ENCODE measurements at places on chromosomes 12 and 14. TPM values are rescaled to one million over a fixed set of nuclear protein-coding genes. Genes with fewer than 3 reads are reported as not detected.

DNA sequence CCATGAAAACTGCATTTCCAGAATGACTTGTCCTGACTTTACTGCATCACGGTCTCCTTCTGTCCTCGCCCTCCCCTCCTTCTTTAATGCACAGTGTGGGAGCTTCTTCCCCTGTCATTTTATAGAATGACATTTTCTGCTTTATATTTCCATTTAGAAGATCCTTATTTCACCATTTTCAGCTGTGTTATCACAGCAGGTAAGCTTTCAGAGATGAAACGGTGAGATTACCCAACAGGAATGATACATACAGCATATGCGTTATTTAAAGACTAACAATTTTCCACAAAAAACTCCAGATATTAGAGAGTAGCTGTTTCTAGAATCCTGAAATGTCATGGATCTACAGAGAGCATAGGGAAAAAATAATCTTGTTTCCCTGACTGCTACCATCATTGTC is 27.3 kb upstream of the PZP start:
- H3K27ac ChIP-seq = no peak overlapping the region
- H3K27me3 ChIP-seq = no peaks in the 10 kb centered on the region
- no peak overlapping the region for H3K4me3 ChIP-seq
- H3K4me1 ChIP-seq = no peaks in the 10 kb centered on the region

DNA sequence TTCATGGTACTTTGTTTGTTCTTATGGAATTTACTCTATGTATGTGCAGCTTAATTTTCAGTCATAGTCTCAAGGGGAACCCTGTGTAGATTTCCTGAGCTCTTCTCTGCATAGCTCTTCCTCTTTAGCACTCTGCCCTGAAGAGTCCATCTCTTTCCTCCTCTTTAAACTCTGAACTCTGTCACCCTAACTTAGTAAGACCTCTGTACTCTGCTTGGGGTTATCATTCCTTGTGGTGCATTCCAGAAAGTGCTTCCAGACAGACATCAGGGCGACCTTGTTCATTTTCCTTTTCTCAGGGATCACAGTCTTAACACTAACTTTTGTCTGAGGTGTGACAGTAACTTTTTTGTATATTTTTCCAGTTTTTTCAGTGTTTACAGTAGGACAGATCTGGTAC is 179.3 kb downstream of the RAD51B start:
- H3K27ac ChIP-seq = no peak overlapping the region
- H3K4me1 ChIP-seq = peaks cover 3% of the 10 kb centered on the region
- DNase-seq = no peak
- peaks cover 5% of the 10 kb centered on the region for H3K36me3 ChIP-seq
- no peak overlapping the region for H3K4me3 ChIP-seq

GRCh38 chr14:36518586-36519430 is 1.2 kb downstream of the NKX2-1 start:
- H3K27ac ChIP-seq = no peak overlapping the region
- peaks cover 5% of the 10 kb centered on the region for H3K4me1 ChIP-seq
- H3K27me3 ChIP-seq = peaks cover 98% of the 10 kb centered on the region
- peaks cover 3% of the 10 kb centered on the region for H3K36me3 ChIP-seq

DNA sequence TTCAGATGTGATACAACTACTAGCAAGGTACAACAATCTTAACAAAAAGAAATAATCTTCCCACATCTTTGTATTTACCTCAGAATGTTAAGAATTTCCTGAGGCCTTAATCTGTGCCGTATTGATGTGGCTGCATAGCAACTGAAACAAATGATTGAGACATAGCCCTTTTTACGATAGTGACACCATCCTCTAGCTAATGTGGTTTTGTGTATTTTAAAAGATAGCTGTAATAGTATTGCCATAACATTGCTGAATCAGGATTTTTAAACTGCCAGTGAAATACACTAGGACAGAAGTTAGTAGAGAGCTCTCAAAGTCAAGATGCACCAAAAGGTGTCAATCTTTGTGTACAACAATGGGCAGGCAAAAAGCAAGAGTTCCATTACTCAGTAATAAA is 11.9 kb downstream of the NPAS3 start:
- peaks cover 17% of the 10 kb centered on the region for H3K4me1 ChIP-seq
- H3K36me3 ChIP-seq = peaks cover 3% of the 10 kb centered on the region
- H3K4me3 ChIP-seq = no peak overlapping the region
- H3K27me3 ChIP-seq = no peaks in the 10 kb centered on the region

DNA sequence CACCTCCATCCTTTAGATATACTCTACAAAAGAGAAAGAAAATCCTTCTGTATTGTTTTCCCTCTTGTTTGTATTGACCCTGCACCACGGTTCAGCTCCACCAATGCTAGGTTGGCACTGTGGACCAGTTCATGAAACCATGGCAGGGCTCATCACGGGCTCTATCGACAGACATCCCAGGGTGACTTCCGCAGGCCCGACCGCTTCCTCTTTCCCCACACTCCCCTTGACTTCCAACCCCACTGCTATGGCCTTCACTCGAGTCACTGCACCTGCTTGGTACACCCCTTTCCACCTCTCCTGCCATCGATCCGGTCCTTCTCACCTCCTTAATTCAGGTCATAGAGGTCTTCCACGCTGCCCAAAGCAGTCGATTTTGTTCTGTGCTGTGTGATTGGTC is 21.2 kb upstream of the AKAP5 start:
- no peaks in the 10 kb centered on the region for H3K27me3 ChIP-seq
- no peak overlapping the region for H3K4me3 ChIP-seq
- H3K4me1 ChIP-seq = peaks cover 9% of the 10 kb centered on the region
- H3K27ac ChIP-seq = no peak overlapping the region
- peaks cover 16% of the 10 kb centered on the region for H3K36me3 ChIP-seq
- no peak for DNase-seq

GRCh38 chr12:88781909-88782308 is 201.6 kb upstream of the KITLG start:
- H3K4me1 ChIP-seq = no peaks in the 10 kb centered on the region
- DNase-seq = no peak
- no peak overlapping the region for H3K27ac ChIP-seq
- no peaks in the 10 kb centered on the region for H3K27me3 ChIP-seq

GRCh38 chr14:101820283-101820798 is 58.8 kb downstream of the PPP2R5C start:
- H3K36me3 ChIP-seq = peaks cover 12% of the 10 kb centered on the region
- H3K27me3 ChIP-seq = no peaks in the 10 kb centered on the region
- no peak overlapping the region for H3K4me3 ChIP-seq
- H3K27ac ChIP-seq = no peak overlapping the region
- no peak for DNase-seq

DNA sequence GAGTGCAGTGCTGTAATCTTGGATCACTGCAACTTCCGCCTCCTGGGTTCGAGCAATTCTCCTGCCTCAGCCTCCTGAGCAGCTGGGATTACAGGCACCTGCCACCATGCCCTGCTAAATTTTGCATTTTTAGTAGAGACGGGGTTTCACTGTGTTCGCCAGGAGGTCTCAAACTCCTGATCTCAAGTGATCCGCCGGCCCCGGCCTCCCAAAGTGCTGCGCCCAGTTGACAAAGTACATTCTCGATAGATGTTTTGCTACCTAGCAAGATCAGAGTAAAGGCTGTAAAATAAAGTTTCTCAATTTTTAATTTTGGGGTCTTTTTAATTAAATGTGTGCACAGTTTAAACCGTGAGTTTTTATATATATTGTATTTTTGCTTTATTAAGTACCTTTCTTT is 248.9 kb downstream of the CCER1 start:
- no peak overlapping the region for H3K4me3 ChIP-seq
- no peak overlapping the region for H3K27ac ChIP-seq
- no peaks in the 10 kb centered on the region for H3K4me1 ChIP-seq
- H3K27me3 ChIP-seq = no peaks in the 10 kb centered on the region

DNA sequence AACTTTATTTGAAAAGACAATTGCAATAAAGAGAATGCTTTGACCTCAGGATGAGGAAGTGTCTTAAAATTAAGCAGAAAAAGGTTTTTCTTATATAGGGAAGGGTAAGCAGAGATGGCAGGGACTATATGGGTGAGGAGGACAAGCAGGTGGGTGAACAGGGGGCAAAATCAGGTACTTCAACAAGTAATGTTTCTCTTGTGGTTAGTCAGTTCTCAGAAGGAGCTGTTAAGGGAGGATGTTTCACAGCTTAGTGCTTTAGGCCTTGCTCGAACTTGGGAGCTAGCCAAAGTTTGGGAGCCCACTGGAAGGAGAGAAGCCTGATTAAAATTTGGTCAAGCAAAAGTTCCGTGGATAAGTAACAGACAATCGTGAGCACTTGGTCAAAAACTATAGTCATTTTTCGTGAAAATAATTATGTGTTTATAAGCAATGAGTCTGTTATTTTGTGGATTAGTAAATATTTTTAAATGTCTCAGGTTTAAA is 364.2 kb upstream of the TMPO start:
- no peak overlapping the region for H3K27ac ChIP-seq
- H3K27me3 ChIP-seq = no peaks in the 10 kb centered on the region
- H3K4me1 ChIP-seq = peaks cover 26% of the 10 kb centered on the region
- DNase-seq = no peak
- H3K36me3 ChIP-seq = no peaks in the 10 kb centered on the region

DNA sequence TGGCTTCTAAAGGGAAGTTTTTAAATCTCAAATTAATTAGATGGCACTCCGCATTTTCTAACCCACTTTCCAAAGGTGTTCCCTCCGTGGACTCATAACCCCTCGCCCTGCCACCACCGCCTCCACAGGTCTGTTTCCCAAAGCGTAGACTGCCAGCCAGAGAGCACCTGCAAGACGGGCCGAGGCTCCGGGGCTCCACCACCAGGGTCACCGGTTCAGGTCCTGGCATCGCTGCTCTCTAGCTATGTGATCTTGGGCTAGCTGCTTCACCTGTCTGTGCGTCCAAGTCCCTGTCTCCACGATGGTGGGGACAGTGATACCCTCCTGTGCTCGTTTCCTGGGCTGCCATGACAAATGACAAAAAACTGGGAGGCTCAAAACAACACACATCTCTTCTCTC is 11.5 kb downstream of the RIMBP2 start:
- H3K4me3 ChIP-seq = no peak overlapping the region
- no peaks in the 10 kb centered on the region for H3K36me3 ChIP-seq
- no peak for DNase-seq
- H3K27ac ChIP-seq = no peak overlapping the region
- H3K27me3 ChIP-seq = no peaks in the 10 kb centered on the region

GRCh38 chr14:34093883-34094282 is 143.0 kb upstream of the EGLN3 start:
- H3K27me3 ChIP-seq = no peaks in the 10 kb centered on the region
- H3K27ac ChIP-seq = no peak overlapping the region
- no peak overlapping the region for H3K4me3 ChIP-seq

- DNase-seq = no peak
- no peak overlapping the region for H3K4me3 ChIP-seq
- no peaks in the 10 kb centered on the region for H3K36me3 ChIP-seq
- no peaks in the 10 kb centered on the region for H3K27me3 ChIP-seq
- H3K4me1 ChIP-seq = peaks cover 6% of the 10 kb centered on the region
These were observed 228.6 kb downstream of the DACT1 start for GRCh38 chr14:58866391-58866790.

DNA sequence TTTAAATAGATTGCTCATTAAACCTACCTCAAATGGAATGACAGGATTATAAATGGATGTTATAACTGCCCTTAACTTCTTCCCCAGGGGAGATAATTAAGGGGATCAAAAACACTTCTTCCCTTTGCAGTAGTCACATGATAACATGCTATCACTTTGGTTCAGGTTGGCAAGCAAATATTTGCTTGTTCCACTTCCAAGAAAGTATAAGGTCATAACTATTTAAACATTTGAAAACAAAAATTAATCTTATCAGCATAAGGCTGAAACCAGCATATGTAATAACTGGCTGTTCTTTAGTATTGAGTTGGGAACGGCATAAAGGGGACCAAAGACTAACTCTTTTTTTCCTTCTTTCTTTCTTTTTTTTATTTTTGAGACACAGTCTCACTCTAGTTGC is 2.4 kb upstream of the LYZ start:
- H3K27me3 ChIP-seq = no peaks in the 10 kb centered on the region
- peaks cover 17% of the 10 kb centered on the region for H3K4me1 ChIP-seq
- DNase-seq = no peak
- H3K36me3 ChIP-seq = no peaks in the 10 kb centered on the region
- H3K4me3 ChIP-seq = no peak overlapping the region

The TGM1 gene
- total RNA-seq = 6.4 TPM

The LMO3 gene
- 34.1 TPM for total RNA-seq

The RNF212B gene
- not detected for total RNA-seq

The PPM1H gene
- total RNA-seq = 3.7 TPM

The HAL gene
- 0.65 TPM for total RNA-seq

The KRT73 gene
- not detected for total RNA-seq

The PLEKHH1 gene
- 35.7 TPM for total RNA-seq

Data from neural crest cell (in vitro differentiated cells).